ENCODE measurements at places on chromosomes 2 and 18.
A peak's percentile ranks its signal among the peaks of the same experiment; 100 is the strongest.

DNA sequence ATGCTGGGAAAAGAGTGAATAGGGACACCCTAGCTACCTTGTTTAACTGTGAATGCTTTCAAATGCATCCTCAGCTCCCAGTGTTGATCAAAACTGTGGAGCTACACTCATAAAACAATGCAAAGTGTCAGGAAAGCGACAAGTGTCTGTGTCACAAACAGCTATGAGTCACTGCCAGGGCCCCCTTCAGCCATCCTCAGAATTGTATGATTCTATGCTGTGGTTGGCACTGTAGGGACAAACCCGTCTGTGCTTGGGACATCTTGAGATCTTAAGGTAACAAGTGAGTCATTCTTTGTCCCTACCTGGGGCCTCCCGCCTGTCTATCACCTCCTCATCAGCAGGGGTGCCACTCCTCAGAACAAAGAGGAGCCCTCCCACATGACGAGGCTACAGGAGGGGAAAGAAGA is 42.4 kb downstream of the KLF7 start:
- DNase-seq = peak; percentile 75

- DNase-seq = no peak
Measured at GRCh38 chr2:239312081-239312511, 88.7 kb downstream of the HDAC4 start.

DNA sequence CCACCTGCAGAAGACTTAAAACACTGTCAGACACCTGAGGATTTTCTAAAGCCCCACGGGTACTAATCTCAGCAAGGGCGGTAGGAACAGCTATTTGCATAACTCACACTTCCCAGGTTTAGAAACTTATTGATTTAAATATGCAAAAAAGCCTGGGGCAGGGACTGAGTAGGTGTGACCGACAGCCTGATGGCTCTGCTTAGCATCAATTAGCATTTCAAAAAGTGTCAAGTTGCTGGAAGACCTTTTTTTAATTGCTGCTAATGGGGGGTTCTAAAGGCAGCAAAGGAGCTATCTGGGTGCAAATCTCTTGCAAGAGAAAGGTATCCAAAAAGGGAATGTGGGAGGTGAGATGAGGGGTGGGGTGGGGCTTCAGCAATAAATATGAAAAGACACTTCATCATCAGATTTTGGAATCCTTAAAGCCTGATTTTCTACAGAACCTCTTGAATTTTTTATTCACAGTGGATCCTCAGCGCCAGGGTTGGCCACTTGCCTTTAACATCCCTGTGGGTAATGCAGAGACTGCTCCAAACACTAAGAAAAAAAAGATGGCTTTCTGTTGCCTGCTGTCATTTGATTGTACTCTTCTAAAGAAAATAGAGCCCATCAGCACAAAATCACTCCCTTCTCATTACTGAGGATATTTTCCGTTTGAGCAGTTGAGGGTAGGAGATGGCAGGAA is 121.1 kb upstream of the RMP24 start:
- no peak for DNase-seq

DNA sequence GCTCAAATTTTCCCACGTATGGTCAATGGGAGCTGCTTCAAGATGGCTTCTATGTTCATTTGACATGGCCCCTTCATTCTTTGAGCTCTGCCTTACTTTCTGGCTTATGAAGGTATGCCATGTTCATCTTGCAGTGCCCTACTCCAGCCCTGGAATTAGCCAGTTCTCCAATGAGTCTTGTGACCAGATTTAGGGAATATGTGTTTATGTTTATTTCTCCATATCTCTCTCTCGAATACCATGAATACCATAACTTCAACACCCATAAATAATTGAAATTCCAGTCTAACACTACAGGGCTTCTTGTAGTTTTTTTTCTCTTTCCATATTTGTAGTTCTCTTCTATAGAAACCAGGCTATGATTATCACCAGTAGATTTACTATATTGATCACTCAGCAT is 39.7 kb downstream of the EPB41L5 start:
- DNase-seq = no peak

GRCh38 chr2:4258563-4258962 is 555.2 kb downstream of the DCDC2C start:
- DNase-seq = no peak
